ENCODE measurements at places on chromosomes 11 and 22. TPM values are rescaled to one million over a fixed set of nuclear protein-coding genes. Genes with fewer than 3 reads are reported as not detected.

DNA sequence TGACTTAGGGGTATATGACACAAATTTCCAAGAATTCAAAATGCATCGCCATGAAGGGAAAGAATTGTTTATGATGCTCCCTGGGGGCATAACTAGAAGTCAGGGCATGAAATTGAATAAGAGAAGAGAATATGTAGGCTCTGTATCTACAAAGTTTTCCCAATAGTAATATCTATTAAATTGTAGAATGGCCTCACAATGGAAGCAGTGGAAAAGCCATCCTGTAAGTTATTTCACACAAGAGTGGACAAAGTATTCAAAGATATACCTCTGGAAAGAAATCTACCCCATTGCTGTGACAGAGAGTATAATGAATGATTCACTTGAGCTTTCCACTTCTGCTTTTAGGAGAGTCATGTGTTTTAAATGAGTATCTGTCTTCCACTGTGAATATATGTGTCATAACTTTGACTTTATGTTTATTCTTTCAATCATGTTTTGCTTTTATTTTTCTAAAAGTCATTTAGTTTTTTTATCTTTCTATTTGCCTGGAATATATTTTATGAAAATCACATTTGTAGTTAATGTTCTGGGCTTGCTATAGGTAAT is 65.7 kb upstream of the DDI1 start:
- H3K4me1 ChIP-seq: no peaks in the 10 kb centered on the region
- H3K4me3 ChIP-seq: no peak overlapping the region
- H3K27me3 ChIP-seq: no peaks in the 10 kb centered on the region
- DNase-seq: no peak

The CNTN5 gene
- not detected for total RNA-seq

GRCh38 chr11:16295592-16295991 is 60.8 kb downstream of the SOX6 start:
- no peaks in the 10 kb centered on the region for H3K27me3 ChIP-seq
- DNase-seq: no peak
- no peaks in the 10 kb centered on the region for H3K4me1 ChIP-seq
- no peak overlapping the region for H3K27ac ChIP-seq
- no peak overlapping the region for H3K4me3 ChIP-seq

DNA sequence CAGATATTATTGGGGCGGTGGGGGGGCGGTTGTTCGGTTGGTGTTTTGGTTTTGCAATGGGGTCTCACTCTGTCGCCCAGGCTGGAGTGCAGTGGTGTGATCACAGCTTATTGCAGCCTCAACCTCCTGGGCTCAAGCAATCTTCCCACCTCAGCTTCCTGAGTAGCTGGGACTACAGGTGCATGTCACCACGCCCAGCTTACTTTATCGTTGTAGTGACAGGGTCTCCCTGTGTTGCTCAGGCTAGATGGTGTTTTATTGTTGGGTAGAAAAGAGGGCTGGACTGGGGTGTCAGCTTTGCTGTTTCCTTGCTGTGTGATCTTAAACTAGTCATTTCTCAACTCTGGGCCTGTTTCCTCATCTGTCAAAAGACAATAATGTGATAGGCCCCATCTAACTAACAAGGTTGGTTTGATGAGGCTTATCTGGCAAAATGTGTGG is 17.5 kb upstream of the MYH9 start:
- H3K4me1 ChIP-seq: no peaks in the 10 kb centered on the region
- H3K4me3 ChIP-seq: no peak overlapping the region
- no peaks in the 10 kb centered on the region for H3K36me3 ChIP-seq
- no peak for DNase-seq

DNA sequence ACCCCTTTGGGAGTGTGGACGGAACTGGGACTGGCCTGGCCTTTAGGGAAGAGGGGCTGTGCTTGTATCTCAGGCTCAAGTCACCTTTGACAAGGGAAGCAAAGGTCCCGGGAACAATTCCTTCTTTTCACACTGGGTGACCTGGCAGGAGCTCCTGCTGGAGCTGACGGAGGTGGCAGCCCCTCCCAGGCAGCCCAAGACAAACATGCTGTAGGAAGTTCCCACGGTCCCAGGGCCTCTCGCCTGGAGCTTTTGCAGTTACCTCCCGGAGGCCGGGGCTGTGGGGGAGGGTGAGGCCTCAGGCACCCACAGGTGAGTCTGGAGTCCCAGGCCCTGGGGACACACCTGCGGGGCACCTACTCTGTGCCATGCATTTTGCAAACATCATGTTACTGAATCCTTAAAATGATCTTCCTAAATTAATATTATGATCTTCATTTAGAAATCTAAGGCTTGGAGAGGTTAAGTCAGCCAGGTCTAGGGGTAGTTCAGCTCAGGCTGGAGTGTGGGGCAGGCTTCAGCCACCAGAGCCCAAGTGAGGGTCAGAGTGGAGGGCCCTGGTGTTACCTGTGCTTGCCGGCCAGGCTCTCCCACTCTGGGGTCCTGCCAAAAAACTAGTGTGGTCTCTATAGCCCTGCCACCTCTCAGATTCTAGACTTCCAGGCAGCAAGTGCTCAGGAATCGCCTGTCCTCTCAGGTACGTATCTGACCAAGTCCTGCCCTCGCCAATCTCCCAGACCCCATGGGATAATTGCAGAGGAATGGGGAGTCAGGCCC is 15.7 kb upstream of the MYEOV start:
- no peaks in the 10 kb centered on the region for H3K27me3 ChIP-seq
- peaks cover 10% of the 10 kb centered on the region for H3K4me1 ChIP-seq
- H3K27ac ChIP-seq: peak overlapping the region; percentile 68
- peak; percentile 85 for DNase-seq
- H3K36me3 ChIP-seq: no peaks in the 10 kb centered on the region
- H3K4me3 ChIP-seq: no peak overlapping the region

The CREB3L1 gene
- 50.7 TPM for total RNA-seq
